ENCODE measurements at places on chromosomes 5 and 9.

- DNase-seq, result no peak
These were observed 664 bp upstream of the IGFBPL1 start for GRCh38 chr9:38424918-38425317.

DNA sequence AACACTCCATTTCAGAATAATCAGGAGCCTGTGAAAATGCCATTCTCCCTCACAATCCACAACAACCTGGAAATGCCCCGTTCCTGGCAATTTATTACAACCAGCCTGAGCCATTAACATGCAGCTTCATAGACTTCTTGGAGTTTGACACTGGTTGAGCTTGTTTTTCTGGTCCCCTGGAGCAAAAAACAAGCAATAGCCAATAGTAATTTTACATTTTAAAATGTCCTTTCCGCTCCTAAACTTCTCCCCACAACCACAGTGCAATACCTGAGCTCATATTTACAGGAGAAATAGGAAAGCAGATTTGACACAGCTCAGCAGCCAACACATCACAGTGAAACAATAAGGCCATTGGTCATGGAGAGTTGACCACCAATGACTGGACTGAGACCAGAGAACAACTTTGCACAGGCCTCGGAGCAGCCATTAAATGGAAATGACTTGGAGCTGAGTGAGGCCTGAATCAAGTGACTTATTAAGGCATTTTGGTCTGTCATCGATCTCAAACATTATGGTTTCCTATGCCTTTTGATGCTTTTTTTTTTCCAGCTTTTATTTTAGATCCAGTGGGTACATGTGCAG, 73.0 kb downstream of the ENC1 start:
- DNase-seq, result no peak

- no peak for DNase-seq
These were observed 743.6 kb upstream of the DMAC1 start for GRCh38 chr9:8543219-8543618.

DNA sequence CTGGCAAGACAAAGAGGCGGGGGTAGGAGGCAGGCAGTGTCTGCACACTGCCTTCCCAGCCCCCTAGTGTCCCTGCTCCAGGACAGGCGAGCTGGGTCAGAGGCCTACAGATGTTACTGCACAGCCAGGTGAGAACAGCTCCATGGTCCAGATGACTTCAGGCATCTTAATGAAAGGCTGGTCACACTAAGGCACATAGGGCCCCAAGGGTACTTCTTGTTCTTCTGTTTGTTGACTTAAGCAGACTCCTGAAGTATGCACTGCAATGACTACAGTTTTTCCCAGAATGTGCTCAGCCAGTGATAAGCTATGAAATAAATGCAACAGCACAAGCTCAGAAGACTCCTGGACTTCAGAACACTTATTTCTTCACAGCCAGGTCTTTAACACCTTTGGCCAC, 27.4 kb downstream of the ATPSCKMT start:
- no peak for DNase-seq

GRCh38 chr5:74098941-74099340, 472.9 kb downstream of the ARHGEF28 start:
- DNase-seq, result no peak

GRCh38 chr5:134455466-134455865, 43.8 kb upstream of the CDKN2AIPNL start:
- DNase-seq, result no peak

DNA sequence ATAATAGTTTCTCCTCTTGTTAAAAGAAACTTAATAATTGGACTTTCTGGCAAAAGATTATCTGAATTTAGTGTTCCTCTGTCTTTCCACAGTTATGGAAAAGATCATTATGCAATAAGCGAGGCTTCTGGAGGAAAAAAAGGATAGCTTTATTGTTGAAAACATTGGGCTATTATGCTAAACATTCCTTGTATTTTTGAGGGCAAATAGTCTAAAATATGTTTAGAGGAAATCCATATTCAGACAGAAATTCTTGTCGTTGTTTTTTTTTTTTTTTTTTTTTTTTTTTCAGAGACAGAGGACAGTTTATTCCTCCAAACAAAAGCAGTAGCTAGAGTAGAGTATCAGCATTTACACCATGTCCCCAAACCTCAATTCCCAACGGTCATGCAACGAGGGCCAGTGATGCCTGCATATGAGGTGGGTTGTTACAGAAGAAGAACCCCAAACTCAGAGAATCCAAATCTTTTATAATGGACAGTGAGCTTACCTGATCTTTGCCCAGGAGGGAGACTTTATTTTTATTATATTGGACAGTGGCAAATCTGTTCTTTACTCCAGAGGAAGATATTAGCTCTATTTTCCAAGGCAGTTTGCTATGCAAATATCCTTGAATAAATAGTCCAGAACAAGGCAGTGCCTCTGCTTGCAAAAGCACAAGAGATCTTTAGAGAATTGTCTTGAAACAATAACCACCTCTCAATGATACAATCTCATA, 48.4 kb upstream of the CDK5RAP2 start:
- DNase-seq, result no peak

DNA sequence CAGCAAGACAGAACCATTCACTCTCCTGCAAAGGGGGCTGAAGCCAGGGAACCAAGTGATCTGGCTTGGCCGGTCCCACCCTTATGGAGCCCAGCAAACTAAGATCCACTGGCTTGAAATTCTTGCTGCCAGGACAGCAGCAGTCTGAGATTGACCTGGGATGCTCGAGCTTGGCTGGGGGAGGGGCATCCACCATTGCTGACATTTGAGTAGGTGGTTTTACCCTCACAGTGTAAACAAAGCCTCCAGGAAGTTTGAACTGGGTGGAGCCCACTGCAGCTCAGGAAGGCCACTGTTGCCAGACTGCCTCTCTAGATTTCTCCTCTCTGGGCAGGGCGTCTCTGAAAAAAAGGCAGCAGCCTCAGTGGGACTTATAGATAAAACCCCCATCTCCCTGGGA, 60.5 kb downstream of the TNFSF8 start:
- no peak for DNase-seq

All from omental fat pad (tissue), 4 donors.